ENCODE measurements at places on chromosomes 2 and 18.
A peak's percentile ranks its signal among the peaks of the same experiment; 100 is the strongest.

GRCh38 chr2:136126421-136126926 is 8.5 kb upstream of the CXCR4 start:
- DNase-seq = no peak

DNA sequence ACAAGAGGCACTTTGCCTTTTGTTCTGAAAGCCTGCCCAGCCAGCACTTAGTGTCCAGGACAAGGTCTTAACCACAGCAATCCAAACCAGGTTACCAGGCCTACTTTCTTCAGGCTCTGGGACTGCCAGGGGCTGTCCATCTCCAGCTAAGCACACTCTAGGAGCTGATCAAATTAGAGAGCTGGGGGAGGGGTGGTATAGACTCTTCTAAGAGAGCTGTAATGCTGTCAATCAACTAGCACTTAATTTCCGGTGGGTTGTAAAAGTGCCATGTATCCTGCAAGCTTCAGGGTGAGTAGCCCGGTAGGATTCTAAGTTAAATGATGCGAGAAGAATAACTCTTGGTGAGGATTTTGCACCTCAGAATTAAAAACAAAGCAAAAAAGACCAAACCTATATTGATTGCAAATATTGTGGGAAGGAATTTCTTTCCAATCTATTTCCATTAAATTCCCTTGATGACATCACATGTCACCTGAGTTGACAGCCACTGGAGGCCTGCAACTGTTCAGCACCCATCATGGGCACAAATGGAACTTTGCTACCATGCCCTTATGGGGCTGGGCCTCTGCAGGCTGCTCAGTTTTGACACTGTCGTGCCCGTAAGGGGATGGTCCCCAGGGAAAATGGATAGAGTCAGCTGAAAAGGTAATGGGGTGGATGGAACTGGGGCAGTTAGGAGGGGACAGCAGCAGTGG is 8.7 kb upstream of the COX7A2L start:
- no peak for DNase-seq

- no peak for DNase-seq
These were observed 96.8 kb downstream of the ST6GAL2 start for GRCh38 chr2:106789185-106789584.

DNA sequence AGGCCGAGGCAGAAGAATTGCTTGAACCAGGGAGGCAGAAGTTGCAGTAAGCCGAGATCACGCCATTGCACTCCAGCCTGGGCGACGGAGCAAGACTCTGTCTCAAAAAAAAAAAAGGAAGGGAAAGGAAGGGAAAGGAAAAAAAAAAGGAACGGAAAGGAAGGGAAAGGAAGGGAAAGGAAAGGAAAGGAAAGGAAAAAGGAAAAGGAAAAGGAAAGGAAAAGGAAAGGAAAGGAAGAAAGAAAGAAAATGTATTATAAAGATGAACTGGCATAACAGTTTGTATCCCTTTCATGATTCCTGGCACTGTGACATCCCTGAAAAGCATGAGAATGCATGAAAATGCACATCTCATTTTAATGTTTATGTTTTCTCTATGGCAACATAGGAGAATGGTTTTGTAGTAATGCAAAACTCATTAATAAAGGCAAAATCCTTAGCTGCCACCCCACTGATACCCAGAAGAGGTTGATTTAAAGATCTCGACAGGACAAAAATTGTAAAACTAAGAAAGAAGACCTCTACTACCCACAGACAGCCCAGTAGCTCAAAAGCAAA is 11.5 kb upstream of the MREG start:
- DNase-seq = no peak

- no peak for DNase-seq
These were observed 274.1 kb downstream of the ALPK2 start for GRCh38 chr18:58354791-58355190.

DNA sequence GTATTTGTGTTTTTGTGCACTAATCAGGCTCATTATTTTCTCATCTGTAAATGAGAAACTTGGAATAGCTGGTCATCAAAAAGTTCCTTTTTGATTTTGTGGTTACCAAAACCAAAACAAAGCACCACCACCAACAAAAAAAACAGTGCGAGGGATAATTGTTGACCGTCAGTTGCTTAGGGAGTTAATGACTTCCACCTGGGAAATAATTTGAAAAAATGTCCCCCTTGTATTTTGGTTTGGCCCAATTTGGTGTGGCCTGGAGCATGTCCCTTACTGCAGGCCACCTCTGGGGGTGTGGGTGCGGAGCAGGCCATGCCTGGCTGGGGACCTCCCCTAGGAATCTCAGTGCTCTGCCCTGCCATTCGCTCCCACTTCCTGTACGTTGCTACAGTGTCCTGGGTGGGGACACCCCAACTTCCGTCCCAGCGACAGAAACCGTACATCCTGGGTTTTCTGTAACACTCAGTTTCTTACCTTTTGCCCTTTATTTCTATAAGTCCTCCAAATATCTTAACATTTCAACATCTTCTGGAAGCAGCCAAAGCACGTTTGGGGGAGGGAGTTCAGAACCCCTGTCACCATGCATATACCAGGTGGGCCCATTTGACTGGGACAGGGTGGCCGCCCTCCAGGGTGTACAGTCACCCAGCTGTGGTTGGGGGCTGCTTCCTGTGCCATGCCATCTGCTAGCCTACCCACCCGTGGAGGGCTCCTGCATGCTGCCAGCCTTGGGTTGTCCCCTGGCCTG is 31.3 kb downstream of the NCK2 start:
- DNase-seq = peak; percentile 85

DNA sequence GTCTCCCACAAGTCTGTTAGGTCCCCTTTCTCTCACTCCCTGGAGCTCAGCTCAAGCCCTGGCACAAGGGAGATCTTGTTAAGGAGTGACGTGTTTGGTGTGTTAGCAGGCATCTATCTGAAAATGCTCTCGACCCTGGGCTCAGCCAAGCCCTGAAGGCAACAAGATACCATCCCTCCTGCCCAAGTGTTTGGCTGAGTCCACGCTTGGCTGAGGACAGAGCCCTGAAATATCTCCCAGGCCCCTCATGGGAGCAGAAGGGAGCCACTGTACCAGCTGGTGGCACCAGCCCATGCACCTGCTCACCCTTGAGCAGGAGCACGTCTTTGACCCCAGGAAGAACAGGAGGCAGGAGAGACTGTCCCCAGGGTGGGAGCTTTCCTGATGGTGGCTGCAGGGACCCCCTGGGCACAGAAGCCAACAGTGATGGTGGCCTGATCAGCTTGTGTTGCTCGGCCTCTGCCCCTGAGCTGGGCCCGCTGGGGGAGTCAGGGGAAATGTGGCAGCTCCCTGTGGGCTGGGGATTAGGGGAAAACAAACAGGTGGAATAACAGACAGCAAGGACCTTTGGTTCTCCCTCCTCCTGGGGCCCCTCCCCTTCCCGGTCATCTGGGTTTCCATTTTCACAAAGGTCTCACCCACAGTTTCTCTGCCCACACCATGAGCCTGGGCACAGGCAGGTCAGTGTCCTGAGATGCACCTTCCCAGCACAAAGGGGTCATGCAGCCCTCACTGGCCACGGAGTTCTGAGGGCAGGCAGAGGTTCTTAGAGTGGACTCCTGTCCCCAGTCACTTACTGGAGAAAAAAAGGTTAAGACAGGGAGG is 91.6 kb downstream of the RHOB start:
- DNase-seq = no peak

GRCh38 chr18:3852321-3852720 is 402.3 kb downstream of the TGIF1 start:
- DNase-seq = no peak

GRCh38 chr18:48171490-48172188 is 237.5 kb downstream of the ZBTB7C start:
- DNase-seq = no peak

DNA sequence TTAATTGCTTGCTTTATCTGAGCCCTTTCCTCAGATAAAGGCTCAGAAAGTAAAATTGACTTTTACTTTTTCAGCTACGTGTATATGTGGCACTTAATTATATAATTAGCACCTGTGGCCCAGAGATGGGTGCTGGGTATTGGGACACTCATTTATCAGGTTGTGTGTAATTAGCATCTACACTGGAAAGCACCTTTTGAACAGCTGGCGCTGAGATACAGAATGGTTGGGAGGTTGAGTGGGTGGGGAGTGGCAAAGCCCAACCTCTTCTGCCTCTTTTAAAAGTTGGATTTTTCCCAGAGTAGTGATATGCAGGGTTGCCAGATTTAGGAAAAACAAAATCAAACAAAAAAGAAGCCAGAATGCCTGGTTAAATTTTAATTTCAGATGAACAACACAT is 23.9 kb downstream of the SPTBN1 start:
- no peak for DNase-seq

DNA sequence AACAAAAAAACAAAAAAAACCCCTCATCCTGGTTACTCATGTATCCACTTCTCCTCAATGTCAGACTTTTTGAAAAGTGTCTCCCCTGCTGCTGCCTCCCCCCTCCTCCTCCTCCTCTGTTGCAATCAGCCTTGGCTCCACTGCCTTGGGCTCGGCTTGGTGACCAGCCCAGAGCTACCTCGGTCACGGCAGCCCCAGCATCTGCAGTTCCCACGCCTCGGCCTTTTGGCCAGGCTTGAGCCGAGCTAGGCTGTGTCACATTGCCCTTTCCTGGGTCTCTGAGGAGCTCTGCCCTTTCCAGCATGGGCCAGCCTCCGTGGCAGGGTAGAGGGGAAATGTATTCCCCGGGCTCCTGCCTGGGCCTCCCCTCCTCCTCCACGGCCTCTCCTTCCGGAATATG is 22.7 kb upstream of the INHBB start:
- DNase-seq = no peak

- DNase-seq = no peak
These were observed 137.9 kb upstream of the RAB12 start for GRCh38 chr18:8471372-8471771.

DNA sequence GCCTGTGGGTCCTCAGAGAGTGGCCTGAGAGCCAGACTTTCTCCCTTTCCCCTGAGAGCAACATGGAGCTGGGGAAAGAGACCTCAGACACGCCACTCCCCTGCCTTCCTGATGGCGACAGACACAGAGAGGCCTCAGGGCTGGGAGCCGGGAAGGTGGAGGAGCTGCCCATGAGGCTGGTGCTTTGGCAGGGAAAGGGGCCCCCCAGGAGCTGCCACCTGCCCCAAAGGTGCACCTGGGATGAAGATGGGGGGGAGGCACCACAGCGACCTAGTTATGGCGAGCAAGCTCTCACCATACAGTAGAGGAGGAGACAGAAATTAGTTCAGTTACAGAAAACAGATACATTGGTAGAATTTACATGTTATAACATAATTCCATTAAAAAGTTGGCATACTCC is 80.7 kb upstream of the PXDN start:
- DNase-seq = no peak

DNA sequence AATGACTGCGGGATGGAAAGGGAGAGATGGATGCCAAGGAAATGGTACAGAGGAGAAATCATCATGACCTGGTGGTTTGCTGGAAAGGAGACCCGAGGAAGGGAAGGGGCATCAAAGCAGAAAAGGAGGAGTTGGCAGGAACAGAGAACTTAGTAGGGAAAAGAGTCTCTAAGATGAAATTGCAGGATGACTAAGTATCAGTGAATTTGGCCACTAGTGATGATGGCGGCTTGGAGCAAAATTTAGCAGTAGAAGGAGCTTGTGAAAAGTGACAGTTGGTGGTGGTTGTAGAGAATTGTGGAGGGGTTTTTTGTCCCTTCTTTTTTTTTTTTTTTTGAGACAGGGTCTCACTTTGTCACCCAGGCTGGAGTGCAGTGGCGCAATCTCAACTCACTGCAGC is 10.1 kb downstream of the METAP1D start:
- no peak for DNase-seq

DNA sequence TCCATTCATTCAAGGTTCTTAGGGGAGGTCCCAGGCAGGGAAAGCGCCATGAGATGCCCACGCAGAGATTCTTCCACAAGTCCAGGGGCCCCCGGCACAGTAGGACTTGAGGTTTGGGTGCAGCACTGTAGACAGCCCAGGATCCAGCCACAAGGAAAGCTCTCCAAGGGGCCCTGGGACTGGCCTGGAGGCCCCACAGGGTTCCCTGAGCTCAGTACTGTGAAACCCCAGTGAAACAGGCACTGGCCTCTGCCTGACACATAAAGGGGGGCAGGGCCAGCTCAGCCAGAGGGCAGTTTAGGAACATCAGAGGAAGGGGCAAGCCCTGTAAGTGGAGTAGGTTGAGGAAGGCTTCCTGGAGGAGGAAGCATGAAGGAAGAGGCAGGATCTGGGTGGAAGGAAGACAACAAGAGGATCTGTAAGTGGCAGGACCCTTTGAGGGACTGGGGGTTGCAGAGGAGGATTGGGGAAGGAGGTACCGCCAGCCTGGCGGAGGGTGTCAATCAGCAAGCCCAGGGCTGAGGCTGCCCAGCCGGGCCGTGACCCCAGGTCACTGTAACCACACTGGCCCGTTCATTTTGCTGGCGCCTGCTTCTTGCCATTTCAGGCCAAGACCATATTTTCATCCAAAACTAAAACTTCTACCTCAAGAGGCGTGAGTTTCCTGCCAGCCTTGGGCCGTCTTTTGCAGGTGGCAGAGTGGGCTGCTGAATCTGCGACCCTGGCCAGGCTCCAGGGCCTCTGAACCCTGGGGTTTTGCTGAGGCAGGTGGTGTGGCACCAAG is 175.2 kb downstream of the SMAD7 start:
- DNase-seq = no peak

DNA sequence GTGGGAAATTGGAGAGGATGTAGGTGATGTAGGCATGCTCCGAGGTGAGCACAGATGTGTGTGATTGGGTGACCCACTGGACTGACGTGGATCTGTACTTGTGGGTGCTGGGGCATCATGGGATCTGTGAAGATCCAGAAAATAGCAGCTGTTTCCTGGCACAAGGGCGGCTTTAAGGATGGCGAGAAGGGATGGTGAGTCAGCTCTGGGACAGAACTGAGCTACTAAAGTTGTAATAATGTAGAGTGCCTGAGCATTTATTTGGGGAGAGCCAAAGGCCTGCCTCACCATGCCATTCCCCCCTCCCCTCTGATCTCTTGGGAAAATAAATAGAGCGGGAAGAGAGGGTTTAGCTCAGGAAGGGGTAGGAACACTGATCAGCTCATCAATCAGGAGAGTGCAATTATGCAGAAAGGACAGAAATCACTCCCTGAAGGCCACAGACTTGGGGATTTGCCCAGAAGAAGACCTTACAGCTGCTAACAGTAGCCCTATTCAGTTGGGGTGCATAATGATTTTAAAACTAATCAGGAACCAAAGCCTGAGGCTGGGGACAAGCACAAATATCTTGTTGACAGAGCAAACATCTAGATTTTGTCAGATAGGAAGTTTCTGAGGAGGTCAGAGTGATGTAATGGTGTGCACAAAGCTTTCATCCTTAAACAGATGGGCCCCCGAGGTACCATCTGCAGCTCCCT is 30.3 kb downstream of the TANC1 start:
- DNase-seq = no peak

- DNase-seq = no peak
These were observed at the start of gene DYSF for GRCh38 chr2:71453404-71454220. Gene DYSF (plus strand): TSS chr2:71453561.

DNA sequence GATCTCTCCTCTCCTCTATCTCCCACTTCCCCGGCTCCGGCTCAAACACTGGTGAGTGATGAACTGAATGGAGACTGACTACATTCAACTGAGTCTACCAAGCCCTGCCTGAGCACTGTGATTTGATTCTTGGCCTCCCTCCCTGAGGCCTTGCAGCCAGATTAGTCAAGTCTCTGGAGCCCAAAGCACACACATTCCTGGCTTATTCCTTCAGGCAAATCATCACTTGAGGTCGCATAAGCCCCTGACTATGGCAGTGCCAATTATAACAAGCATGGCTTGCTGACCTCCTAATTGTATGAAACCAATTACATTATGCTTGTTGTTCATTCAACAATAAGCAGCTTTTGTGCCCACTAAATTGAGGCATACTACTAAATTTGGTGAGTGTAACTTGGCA is 34.6 kb downstream of the EFEMP1 start:
- DNase-seq = no peak

All from stimulated activated naive B cell treated with anti-CD40 and anti-IgM and Interleukin-4, amounts not matched to agents 10 μg/mL and 1 μg/mL and 100 μg/mL, for 72 hours (primary cell).